Left kidney (tissue), 8 donors: ENCODE measurements at places on chromosomes 16 and 17. TPM values are rescaled to one million over a fixed set of nuclear protein-coding genes. Genes with fewer than 3 reads are reported as not detected.

GRCh38 chr16:87431926-87432325, 39.8 kb downstream of the MAP1LC3B start:
- no peak for DNase-seq

- DNase-seq, result no peak
Measured at GRCh38 chr16:26649381-26650045, 417.2 kb upstream of the C16orf82 start.

DNA sequence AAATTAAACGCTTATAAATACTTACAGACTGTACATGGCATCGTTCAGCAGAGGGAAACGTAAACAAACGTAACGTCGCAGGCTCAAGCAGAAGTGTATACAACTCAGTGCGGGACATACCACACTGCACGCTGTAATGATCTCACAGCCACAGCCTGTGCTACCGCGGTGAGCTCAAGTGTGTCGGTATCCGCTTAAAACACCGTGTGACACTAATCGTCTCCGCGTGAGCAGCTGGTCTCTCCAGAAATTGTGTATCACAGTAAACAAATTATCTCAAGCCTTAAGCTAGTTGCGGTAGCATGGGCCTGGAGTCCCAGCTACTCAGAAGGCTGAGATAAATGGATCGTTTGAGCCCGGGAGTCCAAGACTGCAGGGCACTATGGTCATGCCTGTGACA, 115.3 kb downstream of the ANKRD11 start:
- no peak for DNase-seq

DNA sequence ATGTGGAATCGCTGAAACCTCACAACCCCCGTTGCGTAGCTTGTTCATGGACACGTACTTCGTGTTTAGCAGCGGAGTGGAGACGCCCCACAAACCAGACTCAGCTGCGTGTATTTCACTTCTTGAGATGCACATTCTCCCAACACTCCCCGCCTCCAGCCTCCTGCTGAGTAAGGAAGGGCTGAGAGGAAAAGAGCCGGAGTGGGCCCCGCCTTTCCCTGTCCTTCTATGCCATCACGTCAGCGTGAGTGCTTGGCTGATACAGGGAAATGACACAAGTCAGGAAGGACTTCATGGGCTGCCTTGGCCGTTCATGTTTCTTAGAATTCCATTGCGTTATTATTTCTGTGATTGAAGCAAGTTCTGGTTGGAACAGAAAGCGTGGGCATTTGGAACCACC, 68.6 kb upstream of the CBX4 start:
- DNase-seq, result no peak

DNA sequence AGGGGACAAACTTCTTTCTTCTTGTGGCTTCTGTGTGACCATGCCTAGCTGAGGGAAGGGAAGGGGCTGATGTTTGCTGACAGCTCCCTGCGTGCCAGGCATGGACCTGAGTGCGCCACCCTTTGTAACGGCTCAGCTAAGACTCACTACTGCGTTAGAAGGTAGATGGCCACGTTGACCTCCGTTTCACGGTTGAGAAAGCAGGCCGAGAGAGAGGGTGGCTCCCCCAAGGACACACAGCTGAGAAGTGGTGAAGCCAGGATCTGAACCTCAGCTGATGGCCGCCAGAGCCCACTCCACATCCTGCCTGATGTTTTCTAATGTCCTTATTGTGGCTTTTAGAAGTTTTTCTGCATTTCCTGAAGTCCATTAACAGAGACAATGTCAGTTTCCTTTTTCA, 45.1 kb downstream of the RGS9 start:
- DNase-seq, result no peak

- peak; percentile 13 for DNase-seq
Measured at GRCh38 chr17:4049546-4049945, 85.3 kb upstream of the ATP2A3 start.

GRCh38 chr16:11296706-11297491, 15.8 kb upstream of the PRM1 start:
- DNase-seq, result peak; percentile 37

The IL34 gene
- polyA plus RNA-seq, result 0.62 TPM

The USP22 gene
- polyA plus RNA-seq, result 246 TPM
